GDM1 (cell line): ENCODE measurements at places on chromosomes 12 and 14.

- DNase-seq = peak; percentile 49
These were observed 1.4 kb upstream of the ARHGEF40 start for GRCh38 chr14:21068521-21069387.

GRCh38 chr14:25231004-25231403, 181.1 kb upstream of the STXBP6 start:
- DNase-seq = no peak

DNA sequence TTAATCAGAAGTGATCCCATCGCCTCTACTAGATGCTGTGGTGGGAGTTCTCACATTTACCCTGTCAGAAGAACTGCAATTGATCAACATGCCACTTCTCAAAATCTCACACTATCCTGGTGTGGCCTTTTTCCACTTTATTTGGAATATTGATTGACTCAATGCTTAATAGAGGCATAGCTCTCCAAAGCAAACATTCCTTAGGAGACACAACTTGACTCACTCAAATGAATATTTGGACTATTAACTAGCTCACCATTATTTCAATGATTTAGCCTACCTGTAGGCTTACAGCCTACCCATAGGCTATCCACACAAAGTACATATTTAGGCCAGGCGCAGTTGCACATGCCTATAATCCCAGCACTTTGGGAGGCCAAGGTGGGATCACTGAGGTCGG, 186.5 kb downstream of the KLHL28 start:
- DNase-seq = no peak

DNA sequence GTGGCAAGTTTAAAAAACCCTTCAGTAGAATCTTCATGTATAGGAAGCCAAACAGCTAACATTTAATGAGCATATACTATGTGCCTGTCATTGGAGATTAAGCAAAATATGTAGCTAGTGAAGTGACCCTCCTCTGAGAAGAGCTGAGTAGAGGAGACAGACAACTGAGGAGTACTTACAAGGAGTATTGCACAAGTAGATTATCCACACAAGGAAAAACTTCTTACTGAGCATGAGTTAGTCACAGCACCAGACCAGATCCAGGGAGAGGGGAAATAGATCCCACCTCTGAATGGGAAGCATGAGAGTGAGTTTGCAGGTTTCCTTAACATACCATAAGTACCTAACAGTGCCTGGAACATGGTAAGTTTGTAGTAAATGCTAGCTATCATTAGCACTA, 33.0 kb downstream of the FRMD6 start:
- no peak for DNase-seq

DNA sequence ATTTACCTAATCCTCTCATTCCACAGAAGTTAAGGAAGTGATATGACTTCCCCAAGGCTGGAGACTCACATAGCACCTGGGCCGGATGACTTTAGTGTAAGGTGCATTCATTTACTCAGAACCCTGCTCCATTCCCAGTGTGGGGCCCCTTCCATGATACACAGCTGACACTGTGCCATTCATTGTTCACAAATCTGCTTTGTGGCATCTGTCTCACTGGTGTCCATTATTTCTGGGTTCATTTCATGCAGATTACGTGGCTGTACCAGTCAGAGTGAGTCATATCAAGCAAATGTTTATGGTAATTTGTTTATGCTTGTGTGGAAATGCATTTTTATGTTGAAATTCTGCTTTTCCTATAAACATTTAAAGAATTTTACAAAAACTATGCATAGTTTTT, 5.2 kb downstream of the ANO4 start:
- DNase-seq = no peak

DNA sequence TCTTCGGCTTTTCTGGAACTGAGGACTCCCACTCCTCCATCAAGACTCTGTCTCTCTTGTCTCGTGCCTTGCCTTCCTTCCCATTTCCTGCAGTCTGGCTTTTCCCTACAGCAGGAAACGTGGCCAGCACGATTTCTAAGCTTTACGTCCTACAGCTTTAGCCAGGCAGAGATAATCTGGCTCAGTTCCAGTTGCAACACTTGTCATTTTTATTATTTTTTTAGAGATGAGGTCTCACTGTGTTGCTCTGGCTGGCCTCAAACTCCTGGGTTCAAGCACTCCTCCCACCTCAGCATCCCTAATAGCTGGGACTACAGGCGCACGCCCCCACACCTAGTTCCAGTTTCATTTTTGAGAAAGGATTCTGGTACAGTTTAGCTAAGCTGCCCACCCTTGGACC, 19.9 kb downstream of the CALM1 start:
- DNase-seq = no peak

- no peak for DNase-seq
These were observed 756.4 kb downstream of the C12orf50 start for GRCh38 chr12:87272851-87273250.

DNA sequence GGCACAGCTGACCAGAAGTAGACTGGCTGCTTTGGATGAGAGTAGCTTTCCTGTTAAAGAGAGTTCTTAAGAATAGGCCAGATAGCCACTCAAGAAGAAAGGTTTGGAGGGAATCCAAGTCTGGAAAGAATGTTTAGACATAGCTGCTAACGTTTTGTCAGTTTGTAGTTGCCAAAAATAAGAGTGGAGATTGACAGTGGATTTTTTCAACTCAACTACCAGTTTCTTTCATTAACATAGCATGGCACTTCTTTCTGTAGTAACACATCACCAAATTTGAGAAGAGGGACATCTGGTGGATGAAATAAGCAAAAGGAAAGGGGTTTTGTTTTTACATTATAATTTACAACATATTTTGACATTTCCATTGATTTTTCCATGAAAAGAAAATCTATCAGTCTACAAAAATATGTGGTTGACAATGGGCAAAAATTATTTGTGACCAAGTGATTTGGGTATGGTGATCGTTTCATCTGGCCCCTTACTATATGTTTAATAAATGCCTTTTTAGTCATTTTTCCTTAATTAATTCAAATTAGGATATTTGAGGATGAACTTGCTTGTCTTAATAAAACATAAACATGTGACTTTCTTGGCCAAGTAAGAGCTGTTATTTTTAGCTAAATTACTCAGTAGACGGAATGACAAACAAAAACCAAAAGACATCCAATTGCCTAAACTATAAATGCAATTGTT, 71.1 kb downstream of the PTPRR start:
- DNase-seq = no peak

GRCh38 chr12:27279826-27280225, 35.7 kb downstream of the STK38L start:
- no peak for DNase-seq

DNA sequence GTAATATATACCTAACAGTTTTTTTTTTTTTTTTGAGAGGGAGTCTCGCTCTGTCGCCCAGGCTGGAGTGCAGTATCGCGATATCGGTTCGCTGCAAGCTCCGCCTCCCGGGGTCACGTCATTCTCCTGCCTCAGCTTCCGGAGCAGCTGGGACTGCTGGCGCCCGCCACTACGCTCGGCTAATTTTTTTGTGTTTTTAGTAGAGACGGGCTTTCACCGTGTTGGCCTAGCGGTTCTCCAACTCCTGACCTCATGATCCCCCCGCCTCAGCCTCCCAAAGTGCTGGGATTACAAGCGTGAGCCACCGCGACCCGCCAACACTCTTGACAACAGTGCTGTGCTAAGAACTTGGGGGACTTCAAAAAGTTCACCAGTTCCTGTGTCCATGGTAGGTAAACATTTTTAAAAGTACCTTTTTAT, 63.5 kb downstream of the FOXG1 start:
- DNase-seq = no peak

DNA sequence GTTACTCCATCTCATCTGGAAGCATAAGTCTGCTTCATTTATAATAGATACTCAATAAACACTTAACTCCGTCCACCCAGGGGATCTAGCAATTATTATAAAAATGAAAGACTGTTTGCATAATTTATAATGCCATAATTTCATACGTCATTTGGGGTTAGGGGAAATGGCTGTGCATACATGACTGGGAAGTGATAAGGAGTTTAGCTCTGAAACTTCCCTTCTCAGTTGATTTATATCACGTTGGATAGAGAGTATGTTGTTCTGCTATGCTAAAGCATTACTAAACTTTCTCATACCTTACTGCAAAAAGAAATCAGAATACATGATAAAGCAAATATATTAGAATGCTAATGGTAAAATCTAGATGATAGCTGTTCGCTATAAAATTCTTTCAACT, 90.4 kb upstream of the DYNC1H1 start:
- DNase-seq = peak; percentile 17

DNA sequence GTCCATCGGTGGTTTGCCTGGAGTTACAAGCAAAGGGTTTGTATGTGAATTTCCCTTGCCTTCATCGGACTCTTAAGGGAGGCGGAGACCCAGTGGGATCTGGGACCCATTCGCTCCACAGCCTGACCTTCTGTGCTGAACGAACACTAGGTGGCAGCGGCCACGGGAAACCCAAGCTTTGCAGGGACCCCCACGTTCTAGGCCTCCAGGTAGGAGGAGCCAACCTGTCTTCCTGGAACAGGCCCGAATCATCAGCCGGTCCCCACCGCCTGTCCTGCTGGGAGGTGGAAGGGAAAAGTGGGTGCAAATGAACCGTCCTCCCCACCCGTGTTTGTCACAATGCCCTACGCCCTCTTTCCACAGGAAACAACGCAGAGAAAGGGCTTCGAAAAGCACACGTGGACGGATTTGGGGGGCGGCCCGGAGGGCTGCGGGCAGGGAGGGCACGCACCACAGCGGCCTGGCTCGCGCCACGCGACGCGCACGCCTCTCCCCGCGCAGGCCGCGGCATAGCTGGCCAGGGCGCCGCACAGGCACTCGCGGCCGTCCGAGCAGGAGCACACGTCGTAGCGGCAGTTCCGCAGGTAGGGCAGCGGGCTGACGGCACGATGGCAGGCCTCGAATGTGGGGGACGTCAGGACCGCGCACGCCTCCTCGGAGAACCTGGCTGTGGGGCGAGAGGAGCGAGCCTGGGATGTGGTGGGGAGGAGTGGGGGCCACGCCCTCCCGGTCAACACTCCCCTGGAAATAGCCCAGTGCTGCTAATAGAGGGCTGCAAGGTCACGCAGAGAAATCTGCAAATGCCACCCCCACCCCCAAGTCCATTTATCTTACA, 67.8 kb downstream of the VWF start:
- no peak for DNase-seq

- no peak for DNase-seq
These were observed 55.5 kb downstream of the CRACR2A start for GRCh38 chr12:3697311-3697870.

GRCh38 chr14:32230181-32230580, 27.1 kb upstream of the RNU6-8 start:
- DNase-seq = no peak

- no peak for DNase-seq
These were observed 8.5 kb downstream of the SEC23A start for GRCh38 chr14:39094515-39094914.

GRCh38 chr14:67269298-67270060, 28.2 kb downstream of the PALS1 start:
- no peak for DNase-seq

DNA sequence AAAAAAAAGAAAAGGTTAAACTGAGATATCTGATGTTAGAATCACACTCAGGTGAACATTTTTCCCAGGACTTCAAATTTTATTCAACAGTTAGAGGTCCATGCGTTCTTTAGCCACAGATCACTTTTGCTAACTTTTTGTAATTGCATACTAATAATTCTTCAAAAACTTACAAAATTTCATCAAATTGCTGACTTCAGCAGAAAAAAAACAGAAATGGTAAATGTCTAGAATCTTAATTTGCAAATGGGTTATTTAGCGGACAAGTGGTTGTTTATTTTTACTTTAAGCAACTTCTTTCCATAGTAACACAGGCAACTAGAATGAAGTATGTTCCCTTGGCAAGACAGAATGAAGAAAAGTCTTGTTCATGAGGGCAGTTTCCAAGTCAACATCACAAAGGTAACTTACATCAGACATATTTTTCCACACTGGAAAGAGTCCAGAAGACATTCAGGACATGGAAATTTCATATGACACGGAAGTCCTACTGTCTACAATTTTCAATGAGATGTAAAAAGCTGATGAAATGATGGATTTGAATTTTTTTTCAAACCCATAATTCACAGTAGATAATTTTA, 62.5 kb upstream of the SOX5 start:
- no peak for DNase-seq

GRCh38 chr12:104521731-104522130, 65.0 kb downstream of the CHST11 start:
- DNase-seq = no peak

- DNase-seq = no peak
These were observed 28.2 kb upstream of the CD27 start for GRCh38 chr12:6416596-6416995.

- DNase-seq = no peak
These were observed 70.4 kb downstream of the FUT8 start for GRCh38 chr14:65482757-65483438.

DNA sequence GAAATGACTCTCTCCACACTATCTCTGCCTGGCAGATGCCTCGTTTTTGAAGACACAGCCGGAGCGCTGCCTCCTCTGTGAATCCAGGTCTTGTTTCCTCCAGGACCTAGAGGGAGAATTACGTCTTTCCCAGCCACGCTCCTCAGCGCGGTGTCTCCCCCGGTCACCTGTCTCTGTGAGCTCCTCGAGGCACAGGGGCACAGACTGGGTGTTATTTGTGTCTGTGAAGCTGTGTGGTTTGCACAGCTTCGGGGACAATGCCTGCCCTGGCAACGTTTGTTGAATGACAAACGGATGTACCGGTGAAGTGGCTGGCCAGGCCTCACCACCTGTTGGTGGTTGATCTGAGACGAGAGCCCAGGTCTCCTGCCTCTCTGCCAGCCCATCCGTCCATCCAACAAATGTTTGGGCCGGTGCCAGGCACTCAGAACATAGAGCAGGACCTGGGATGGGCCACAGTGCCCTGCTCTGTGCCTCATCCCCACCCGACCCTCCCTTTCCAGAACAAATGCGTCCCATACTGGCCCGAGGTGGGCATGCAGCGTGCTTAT, 6.1 kb downstream of the PTPN6 start:
- no peak for DNase-seq

DNA sequence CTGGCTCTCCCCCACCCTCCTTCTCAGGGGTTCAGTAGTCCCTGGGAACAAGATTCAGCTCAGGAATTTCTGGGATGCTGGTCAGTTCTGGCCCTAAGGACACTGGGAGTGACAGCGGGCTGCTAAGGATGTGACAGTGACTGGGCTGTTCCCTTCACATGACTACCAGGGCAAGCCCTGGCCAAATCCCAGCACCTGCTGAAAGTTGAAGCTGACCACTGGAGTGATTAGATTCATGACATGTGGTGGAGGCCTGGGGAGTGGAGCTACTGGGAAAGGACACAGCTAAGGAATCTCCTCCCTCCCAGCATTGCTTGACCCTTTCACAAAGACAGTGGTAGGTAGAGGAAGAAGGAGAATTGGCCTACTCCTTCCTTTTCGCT, 204.9 kb downstream of the DAD1 start:
- no peak for DNase-seq

GRCh38 chr12:20120403-20120725, 248.0 kb upstream of the PDE3A start:
- no peak for DNase-seq
